CD8-positive, alpha-beta T cell (primary cell): ENCODE measurements at places on chromosomes 12 and 14.

DNA sequence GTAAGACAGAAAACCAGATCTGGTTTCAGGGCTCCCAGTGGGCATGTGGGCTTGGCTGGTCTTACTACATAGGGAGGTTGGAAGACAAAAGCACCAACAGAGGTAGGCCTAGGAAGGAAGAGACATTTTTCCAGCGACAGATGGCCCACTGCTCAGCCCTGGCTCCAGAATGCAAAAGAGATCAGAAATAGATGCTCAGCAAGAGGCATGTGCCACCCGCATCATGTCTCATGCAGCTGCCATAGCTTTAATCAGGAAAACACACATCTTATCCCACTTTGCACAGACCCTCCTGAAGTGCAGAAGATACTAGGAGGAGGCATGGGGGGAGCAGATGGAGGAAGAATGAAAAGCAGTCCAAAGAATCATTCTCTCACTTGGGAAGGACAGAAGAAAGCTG, 25.3 kb downstream of the VASH1 start:
- DNase-seq, result no peak

DNA sequence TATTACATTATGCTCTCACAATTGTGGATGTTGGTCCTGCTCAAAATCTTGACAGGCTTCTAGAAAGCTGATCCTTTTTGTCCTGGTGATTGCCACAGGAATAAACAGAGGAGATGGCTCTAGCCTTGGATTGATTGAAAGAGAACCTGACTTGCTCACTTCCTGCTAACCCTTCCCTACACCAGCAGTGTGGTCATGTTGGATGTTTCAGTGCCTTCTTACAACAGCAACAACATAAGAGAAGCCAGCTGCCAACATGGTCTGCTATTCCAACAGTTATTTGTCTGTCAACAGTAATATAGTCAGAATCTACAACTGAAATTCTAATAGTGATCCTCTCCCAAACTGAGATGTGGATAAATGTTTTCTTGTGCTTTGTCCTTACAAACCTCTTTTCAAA, 311.6 kb upstream of the DIO2 start:
- DNase-seq, result no peak

- DNase-seq, result no peak
Observed at GRCh38 chr12:54126029-54126695, 62.6 kb downstream of the SMUG1 start.

DNA sequence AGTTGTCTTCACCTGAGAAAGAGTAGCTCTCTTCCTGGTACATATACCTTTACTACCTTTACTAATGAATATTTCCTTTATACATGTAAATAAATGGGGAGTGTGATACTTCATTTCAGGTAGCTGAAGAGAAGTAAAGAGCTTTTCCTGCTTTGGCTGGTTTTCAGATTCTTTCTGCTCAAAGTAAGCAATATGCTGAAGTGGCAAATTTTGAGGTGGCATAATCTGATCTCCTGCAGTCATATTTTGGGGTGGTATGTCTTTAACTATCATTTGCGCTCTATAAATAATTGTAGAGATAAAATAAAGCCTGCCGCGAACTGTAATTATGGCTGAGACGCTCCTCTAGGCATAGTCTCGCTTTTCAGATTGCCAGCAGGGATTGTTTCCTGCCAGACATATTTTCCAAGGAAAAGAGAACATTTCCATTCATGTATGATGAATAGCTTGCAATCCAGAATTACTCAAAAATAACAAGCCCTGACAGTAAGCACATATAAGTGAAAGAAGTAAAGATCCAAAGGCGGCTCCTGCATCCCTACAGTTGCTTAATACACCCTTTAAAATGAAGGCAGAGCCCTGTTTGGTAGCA, 200.7 kb downstream of the C12orf50 start:
- no peak for DNase-seq

DNA sequence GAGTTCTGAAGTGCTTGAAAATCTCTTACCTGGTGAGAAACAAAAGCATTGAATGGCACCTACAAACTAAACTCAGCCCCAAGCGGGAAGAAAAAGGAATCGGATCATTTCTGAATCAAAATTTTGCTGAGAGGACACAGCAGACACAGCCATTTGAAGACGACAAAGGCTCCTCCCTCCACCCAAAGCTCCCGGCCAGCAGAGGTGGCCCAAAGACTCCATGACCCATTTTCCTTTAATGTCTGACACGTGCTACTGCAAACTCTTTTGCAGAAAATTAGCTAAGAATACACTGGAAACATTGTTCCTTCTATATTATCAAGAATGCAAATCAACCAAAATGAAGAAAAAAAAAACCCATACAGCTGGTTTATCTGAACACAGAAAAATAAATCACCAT, 85.9 kb upstream of the FOXN3 start:
- DNase-seq, result no peak

- no peak for DNase-seq
Observed at GRCh38 chr12:125988545-125988944, 923.3 kb downstream of the AACS start.

DNA sequence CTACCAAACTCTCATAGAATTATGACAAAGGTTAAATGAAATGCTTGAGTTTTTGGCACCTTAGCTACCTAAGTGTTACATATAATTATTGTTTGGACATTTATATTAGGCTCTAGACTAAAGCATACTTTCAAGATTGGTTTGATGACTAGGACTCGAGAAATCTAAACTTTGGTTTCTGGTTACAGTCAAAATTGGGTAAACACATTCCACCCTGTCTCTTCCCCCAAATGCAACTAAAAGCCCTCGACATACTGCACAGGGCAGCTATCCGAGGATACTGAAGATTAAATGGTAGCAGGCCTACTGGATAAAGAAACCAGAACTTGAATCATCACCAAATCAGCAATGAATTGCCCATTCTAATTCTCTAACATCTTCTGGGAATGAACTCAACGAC, 369.1 kb downstream of the PRKD1 start:
- DNase-seq, result no peak

DNA sequence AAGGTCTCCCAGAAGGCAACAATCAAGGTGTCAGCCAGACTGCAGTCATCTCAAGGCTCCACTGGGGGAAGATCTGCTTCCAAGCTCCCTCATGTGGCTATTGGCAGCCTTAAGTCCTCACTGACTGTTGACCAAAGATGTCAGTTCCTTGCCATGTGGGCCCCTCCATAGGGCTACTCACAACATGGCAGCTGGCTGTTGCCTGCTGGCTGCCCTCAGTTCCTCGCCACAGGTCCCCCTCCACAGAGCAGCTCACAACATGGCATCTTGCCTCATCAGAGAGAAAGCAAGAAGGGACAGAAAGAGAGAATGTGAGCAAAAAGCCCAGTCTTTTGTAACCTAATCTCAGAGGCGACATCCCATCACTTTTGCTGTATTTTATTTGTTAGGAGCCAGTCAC, 34.4 kb upstream of the EGLN3 start:
- DNase-seq, result no peak

DNA sequence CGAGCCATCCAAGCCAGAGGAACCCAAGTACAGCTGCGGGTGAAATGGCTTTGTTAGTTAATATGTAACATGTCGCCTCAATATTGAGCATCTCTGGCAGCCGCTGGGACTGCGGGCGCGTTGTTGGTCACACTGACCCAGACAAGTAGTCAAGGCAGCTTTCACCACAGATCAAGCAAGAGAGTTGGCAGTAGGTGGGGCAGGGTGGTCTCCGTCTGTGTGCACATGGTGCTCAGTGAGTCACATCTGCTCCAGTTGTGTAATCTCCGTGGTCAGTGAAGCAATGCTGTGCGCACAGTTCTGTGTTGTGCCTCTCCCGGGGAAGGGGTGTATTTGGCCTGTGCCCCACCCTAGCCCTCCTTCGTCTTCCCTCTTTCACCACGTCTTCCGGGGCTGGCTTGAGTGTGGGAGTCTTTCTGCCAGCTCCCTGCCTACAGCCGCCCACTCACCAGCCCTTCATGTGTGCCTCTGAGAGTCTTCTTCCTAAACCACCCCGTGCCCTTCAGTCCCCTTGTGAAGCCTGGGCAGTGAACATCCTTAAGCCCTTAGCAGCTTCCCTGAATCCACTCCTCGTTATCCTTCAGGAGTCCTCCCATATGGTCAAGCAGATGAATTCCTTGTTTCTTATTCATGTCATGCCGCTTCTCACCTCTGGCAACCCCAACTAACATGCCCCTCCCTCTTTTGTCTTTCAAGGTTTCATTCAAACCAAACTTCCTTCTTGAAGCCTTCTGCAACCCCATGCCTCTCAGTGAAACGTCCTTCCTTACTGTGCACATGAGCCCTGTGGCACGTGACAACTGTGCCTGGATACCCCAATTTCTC, 242.1 kb downstream of the CACNA1C start:
- no peak for DNase-seq

GRCh38 chr12:14393751-14394150, 28.3 kb downstream of the ATF7IP start:
- DNase-seq, result no peak

DNA sequence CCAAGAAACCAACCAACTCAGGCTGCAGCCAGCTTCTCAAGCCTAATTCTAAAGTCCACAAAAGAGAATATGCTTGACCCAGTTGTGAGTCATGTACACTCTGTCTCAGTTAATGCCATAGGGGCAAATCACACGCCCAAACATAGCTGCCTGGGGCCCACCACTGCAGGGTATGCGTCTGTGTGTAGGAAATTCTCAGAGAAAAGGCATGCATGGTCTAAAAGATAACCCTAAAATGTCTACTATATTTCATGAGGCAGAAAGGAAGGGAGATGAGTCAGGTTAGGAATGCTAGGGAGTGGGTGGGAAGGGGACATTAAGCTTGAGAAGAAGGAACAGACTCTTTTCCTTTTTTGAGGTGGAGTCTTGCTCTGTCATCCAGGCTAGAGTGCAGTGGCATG, 22.3 kb upstream of the SPTLC2 start:
- DNase-seq, result no peak
